ENCODE measurements at places on chromosomes 12 and 14.

- DNase-seq, result no peak
These were observed 260.1 kb downstream of the C12orf75 start for GRCh38 chr12:105590571-105590970.

GRCh38 chr12:62934799-62935674 lies at the start of gene PPM1H:
Gene PPM1H, minus strand, starts transcription at chr12:62935150. Its CDS starts 414 bp downstream, at chr12:62934736.
- DNase-seq, result peak; percentile 95

GRCh38 chr14:59090572-59090971 lies 97.9 kb upstream of the DAAM1 start:
- no peak for DNase-seq

DNA sequence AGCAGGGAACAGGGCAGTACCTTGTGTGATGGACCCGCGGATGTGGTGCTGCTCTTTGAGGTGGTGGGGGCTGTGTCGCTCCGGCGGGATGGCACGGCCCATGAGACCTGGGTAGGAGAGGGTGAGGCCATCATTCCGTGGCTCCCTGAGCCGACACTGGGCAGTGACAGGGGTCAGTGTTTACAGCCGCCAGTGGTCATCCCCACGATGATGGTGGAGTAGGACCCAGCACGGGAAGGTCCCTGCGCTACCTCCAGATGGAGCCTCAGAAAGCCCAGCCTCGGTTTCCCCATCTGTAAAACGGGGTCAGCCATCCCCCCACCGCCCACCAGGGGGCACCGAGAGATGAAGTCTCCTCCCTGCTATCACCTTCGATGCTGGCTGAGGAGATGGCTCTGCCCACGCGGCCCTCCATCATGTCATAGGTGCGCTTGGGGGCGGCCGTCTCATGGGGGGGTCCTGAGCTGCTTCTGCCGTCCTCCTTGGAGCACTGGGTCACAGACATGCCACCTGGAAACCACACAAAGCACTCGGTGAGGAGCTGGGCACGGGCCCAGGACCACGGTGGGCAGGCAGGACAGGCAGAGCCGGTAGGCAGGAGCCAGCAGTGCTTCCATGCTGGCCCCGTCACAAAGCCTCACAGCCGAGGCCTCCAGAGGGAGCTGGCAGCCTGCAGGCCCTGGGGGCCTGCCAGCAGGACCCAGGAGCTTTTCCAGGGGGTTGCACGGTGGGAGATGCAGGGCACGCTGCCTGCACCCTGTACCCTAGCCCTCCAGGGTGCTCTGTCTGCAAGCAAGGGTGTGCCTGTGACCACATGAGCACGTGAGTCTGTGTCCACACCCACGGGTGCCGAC lies 53.1 kb downstream of the RFLNA start:
- DNase-seq, result no peak

GRCh38 chr12:3161861-3162260 lies 84.7 kb downstream of the TSPAN9 start:
- no peak for DNase-seq

DNA sequence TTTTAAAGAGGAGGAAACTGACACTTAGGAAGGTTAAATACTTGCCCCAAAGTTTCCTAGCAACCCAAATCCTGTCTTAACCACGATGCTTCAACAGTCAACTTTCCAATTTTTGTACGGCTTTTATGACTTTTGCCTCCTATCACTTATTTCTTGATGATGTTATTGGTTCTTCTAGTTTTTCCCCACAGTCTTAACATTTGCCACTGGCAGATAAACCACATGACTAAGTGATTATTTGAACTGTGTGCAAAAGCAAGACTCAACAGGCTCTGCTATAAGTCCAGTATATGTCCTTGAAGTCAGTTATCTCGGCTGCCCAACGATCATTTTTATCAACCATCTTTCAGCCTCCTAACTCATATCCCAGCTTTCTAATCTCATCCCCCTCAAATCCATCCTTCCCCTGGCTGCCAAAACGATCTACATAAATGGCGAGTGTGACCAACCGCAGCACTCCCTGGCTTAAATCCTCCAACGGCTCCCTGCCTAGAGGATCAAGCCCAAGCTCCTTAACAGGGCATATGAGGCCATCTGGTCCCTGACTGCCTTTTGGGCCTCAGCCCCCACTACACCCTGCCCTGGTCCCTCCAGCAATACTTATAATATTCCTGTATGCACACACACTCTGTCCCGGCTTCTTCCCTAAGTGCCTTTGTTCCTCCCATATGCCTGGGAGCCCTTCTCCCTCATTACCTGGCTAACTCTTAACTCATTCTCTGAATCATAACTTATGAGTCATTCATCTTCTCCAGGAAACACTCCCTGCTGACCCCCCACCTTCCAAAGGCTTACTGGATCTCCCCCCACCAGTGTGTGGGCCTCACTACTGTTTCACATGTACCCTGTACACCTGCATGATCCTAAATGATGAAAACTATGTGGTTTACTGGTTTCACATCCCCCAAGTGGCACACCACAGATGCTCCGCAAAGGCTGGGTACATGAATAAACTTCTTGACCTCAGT lies 8.8 kb downstream of the VPS37B start:
- no peak for DNase-seq

- peak; percentile 58 for DNase-seq
These were observed 768 bp downstream of the PTPN11 start for GRCh38 chr12:112419297-112420133.
